ENCODE measurements at places on chromosomes 2 and 18.

DNA sequence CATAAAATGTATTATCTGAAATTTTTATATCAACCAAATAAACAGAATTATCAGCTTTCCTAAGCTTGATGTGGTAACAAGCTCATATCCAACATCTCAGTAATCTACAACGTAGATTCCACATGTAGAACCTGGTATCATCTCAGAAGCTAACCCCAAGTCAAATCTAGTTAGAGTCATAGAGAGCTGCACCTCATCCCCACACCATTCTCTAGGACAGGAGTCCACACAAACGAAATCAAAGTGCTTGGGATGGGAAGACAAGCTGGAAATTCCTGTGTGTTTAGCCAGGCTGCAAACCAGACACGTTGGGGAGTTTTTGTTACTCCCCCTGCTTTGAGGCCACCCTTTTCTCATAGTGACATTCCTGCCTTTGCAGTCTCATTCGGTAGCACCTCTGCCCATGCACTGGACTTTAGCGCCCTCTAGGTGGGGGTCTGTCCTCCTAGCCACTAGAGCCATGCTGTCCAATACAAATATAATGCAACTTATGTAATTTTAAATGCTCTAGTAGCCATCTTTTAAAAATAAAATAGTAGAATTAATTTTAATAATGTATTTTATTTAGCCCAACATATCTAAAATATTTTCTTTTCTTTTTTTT lies 28.1 kb upstream of the SATB2 start:
- no peak for DNase-seq

GRCh38 chr2:171325886-171326585 lies 107.8 kb downstream of the METTL8 start:
- DNase-seq = no peak

GRCh38 chr2:54475919-54476318 lies 19.8 kb downstream of the SPTBN1 start:
- DNase-seq = no peak

GRCh38 chr2:152637251-152637650 lies 80.0 kb downstream of the PRPF40A start:
- no peak for DNase-seq

GRCh38 chr2:23695214-23695889 lies 231.6 kb downstream of the ATAD2B start:
- no peak for DNase-seq

GRCh38 chr2:129929321-129930290 lies 49.9 kb upstream of the RAB6C start:
- no peak for DNase-seq

DNA sequence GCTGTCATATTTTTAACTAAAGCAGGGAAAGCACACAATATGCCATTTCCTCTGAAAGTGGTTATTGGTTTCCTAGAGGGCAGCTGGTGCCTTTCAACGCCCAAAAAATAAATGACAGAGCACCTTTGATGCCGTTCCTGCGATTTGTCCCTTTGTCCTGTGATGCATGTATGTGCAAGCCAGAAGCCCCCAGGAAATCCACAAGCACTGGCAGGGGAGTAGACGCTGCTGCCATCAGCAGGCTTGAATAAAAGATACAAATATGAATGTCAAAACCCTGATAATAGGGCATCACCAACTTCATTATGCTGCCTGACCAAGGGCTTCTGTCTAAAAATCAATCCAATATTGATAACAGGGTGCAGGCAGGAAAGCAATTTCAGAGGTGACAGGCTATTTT lies 246.1 kb downstream of the FBXO15 start:
- no peak for DNase-seq

DNA sequence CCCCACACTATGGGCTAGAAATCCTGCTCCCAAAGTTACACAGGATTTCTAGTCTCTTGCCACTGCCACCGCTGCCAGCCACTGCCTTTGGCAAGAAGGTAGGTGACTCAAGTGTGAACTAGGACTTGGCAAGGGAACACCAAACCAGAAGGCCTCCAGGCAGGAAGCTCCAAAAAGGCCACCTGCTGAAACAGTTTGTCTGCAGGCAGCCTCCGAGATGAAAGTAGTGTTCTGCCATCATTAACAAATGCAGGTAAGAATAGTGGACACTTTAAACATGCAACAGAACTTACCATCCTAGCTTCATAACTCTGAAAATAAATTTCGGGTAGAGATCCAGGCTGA lies 3.9 kb downstream of the ANKRD44 start:
- DNase-seq = no peak

DNA sequence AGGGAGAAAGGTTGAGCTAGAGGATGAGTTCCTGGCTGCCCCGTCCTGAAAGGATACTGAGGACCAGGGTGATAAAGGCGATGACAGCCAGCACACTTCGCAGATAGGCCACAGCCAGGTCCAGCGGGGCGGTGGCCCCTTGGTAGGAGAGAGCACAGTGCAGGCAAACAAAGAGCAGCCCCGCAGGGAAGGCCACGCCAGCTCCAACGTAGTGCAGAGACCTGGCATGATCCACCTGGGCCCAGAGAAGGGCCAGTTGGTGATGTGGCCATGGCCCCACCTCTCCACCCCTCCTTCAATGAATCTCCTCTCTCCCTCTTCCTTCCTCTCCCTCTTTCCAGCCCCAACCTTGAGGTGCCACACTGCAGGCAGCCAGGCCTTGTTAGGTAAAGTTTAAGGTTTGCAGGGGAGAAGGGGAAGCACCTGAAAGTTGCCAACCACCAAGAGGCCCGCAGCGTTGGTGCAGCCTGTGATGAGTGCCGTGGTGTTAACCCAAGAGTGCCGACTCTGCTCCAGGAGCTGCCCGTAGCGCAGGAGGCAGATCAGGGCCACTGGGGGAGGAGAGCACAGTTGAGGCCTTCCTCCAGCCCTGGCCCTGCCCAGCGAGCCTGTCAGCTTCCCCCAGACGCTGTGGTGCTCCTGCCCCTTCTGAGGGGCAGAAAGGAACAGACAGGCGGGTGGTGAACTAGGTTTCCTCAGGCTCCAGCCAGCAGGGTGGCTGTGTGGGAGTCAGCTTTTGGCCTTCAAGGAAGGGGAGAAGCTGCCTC lies 2.8 kb downstream of the TMEM150A start:
- DNase-seq = no peak
